NCI-H1694 (cell line): ENCODE measurements at places on chromosomes 5 and 9.

- DNase-seq = no peak
These were observed 52.3 kb downstream of the TLE4 start for GRCh38 chr9:79623799-79624721.

DNA sequence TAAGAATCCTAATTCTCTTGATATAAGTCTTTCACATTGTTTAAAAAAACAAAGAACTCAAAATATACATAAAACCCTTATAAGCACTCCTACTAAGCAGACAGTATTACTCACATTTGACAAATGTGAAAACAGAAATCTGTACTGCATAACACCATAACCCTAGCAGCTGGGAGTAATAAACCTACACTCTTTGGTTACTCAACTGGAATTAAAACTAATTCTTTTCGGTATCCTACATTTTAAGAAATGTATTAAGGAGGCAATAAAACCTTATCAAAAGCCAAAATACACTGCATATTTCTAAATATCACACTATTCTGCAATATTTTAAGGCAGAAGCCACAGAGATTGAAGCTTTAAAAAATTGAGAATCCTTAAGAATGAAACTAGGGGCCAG is 6.8 kb downstream of the AUH start:
- DNase-seq = no peak

GRCh38 chr5:1079486-1079885 is 32.4 kb downstream of the SLC12A7 start:
- DNase-seq = no peak

DNA sequence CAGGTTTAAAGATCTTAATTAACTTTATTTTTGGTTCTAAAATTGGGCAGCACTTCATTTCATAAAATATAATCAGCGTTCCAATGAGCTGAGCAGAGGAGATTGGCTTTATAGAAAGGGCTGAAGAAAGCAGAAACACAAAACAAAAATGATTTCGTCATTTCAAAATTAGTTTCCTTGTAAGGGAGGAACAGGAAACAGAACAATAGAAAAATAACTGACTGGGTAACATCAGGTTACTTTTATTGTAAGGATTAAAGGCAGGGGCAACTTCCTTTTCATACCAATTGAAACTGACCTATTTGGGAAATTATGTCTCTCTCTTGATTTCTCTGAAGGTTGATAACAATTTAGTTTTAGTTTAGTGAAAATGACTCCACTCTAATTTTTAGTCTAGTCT is 157.1 kb downstream of the ATP10B start:
- no peak for DNase-seq

DNA sequence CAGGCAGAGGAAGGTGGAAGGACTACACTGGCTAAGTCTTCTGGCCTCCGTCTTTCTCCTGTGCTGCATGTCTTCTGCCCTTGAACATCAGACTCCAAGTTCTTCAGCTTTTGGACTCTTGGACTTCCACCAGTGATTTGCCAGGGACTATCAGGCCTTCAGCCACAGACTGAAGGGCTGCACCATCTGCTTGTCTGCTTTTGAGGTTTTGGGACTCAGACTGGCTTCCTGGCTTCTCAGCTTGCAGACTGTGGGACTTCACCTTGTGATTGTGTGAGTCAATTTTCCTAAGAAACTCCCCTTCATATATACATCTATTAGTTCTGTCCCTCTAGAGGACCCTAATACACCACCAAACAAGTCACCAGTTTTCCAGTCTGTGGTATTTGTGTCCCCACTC is 9.7 kb upstream of the ANKDD1B start:
- no peak for DNase-seq

DNA sequence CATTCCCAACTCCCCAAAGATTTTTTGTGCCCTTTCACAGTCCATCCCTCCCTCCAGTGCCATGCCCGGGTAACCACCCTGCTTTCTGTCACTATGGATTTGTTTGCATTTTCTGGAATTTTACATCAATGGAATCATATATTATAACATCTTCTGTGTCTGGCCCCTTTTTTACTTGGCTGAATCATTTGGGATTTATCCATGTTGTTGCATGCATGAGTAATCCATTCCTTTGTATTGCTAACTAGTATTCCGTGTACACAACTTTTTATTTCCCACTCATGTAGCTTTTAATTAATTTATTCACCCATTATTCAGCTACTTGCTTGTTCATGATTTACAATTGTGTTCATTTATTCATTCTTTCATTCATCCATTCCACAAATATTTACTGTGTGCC is 94.1 kb downstream of the FGF18 start:
- no peak for DNase-seq

DNA sequence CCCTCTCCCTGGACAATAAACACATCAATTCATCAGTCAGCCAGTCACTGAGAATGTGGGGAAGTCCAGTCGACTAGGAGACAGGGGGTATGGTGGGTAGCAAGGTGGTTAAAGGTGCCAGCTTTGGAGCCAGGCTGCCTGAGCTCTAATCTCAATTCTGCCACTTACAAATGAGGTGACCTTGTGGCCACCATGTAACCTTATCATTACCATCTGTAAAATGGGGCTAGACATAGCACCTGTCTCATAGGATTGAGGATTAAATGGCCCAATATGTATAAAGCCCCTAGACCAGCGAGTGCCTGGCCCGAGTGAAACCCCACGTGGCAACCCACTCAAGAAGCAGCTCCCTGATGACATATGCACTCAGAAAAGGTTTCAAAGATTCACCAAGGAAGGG is 73.3 kb upstream of the TBC1D2 start:
- DNase-seq = no peak
